ENCODE measurements at places on chromosomes 7 and 10. TPM values are rescaled to one million over a fixed set of nuclear protein-coding genes. Genes with fewer than 3 reads are reported as not detected.

- no peak for DNase-seq
These were observed 70.1 kb downstream of the RELN start for GRCh38 chr7:103919272-103919868.

DNA sequence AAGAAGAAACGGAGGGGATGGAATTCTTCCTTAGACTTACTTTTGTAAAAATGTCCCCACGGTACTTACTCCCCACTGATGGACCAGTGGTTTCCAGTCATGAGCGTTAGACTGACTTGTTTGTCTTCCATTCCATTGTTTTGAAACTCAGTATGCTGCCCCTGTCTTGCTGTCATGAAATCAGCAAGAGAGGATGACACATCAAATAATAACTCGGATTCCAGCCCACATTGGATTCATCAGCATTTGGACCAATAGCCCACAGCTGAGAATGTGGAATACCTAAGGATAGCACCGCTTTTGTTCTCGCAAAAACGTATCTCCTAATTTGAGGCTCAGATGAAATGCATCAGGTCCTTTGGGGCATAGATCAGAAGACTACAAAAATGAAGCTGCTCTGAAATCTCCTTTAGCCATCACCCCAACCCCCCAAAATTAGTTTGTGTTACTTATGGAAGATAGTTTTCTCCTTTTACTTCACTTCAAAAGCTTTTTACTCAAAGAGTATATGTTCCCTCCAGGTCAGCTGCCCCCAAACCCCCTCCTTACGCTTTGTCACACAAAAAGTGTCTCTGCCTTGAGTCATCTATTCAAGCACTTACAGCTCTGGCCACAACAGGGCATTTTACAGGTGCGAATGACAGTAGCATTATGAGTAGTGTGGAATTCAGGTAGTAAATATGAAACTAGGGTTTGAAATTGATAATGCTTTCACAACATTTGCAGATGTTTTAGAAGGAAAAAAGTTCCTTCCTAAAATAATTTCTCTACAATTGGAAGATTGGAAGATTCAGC is 158.7 kb upstream of the LANCL2 start:
- DNase-seq = no peak

Gene ADIRF
- 147 TPM for total RNA-seq

Gene CLCN1
- not detected for total RNA-seq

Gene IDI2
- total RNA-seq = not detected

Gene ATP6V0A4
- not detected for total RNA-seq

Gene FFAR4
- 36.9 TPM for total RNA-seq

Gene TMEM248
- 121 TPM for total RNA-seq

- peak; percentile 28 for DNase-seq
These were observed 241.5 kb upstream of the SP8 start for GRCh38 chr7:21028186-21028585.

Gene ATRNL1
- 9.0 TPM for total RNA-seq

DNA sequence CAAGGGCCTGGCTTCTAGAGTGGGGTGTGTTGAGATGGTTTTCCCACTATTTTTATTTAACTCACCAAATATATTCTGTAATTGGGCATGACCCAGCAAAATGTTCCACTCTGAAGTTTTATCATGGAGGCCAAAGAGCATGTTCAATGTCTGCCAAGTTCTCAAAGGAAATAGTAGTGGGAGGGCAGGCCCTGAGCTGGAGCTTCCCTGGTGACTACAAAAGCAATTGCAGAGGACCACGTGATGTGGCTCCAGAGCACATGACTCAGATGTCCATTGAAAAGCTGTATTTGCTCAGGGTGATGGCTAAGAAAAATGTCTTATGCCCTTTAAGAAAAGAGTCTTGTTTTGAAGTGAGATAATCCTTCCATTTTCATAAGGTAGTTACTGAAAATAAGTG is 1024.8 kb downstream of the LRMDA start:
- no peak for DNase-seq

DNA sequence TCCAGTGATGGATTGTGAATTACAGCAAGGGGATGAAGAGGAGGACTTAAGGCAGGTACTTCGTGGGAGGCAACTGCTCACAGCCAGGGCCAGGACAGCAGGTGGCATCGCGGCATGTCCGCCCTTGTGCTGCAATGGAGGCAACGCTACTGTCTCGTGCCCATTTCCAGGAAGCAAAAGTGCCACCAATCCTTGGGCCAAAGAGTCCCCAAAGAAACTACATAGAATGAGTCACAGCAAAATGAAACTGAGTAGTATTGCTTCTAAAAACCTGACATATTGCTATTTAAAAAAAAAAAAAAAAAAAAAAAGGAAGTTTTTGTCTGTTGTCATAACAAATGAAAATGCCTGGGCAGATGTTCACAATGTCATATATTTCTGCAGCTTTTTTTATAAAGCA is 46.6 kb downstream of the RSU1 start:
- DNase-seq = no peak

Gene EPHB6
- 1.2 TPM for total RNA-seq

GRCh38 chr7:148662646-148663045 is 36.1 kb upstream of the CUL1 start:
- no peak for DNase-seq

Gene PGAM1
- total RNA-seq = 249 TPM

DNA sequence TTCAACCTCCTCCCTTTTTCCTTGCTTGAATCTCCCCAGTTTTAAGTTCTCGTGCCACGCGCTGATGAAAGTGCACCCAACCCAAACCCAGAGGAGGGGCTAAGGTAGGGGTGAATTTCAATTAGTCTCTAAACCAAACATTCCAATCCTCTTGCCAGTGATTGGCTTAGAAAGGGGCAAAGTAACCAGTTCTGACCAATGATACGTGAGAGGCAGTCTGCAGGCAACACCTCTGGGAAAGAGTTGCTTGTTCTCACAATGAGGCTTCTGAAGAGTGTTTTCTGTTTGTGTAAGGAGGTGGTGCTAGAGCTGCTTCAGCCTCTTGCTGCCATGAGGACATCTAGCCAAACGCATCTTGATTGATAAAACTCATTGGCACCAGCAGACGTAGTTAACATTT is 21.8 kb downstream of the SLC35G1 start:
- no peak for DNase-seq

DNA sequence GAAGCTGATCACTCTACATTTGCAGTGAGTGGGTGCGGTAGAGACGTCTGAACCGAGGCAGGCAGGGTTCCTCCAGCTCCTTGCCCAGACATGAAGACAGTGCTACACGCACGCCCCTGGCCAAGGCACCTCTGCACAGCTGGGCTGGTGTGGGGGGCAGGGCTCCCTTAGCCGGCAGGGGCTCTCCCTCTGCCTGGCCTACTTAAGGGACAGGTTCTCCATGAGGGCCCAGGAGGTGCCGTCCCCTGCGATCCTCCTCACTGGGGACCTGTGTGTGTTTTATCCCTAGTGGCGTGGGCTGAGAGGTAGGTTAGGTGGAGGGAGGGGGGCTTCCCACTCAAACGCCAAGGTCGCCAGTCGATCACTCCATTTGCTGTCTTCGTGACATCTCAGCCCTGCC is 35.3 kb downstream of the IL15RA start:
- DNase-seq = no peak

DNA sequence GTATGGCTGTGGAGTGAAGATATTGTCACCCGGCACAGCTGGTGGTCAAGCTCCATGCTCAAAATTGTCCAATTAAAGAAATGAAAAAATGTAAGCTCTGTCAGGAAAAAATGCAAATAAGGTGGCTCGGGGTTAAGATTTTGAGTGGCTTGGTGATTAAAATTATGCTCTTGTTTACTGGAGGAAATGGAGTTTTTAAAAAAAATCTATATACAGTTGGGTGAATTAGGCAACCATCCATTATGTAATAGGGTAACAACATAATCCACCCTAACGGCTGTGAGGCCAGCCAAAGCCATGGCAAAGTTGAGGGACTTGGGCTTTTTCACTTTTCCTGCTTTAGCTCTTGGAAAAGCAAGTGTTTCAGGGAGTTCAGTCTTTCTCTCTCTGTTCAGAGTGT is 260.8 kb upstream of the HABP2 start:
- DNase-seq = no peak

GRCh38 chr7:27096768-27097514 is 1.1 kb upstream of the HOXA1 start:
- DNase-seq = peak; percentile 59

GRCh38 chr10:23408330-23408976 is 30.4 kb upstream of the OTUD1 start:
- DNase-seq = no peak

Gene NPY
- not detected for total RNA-seq

- no peak for DNase-seq
These were observed 36.4 kb downstream of the ZNF438 start for GRCh38 chr10:30995081-30995770.

GRCh38 chr7:39187130-39187529 is 209.4 kb downstream of the POU6F2 start:
- no peak for DNase-seq

GRCh38 chr10:113661332-113661731 is 2.5 kb downstream of the NRAP start:
- no peak for DNase-seq

GRCh38 chr7:102009628-102010027 is 192.2 kb downstream of the CUX1 start:
- DNase-seq = no peak

Gene ZPBP
- total RNA-seq = not detected

Gene AOAH
- total RNA-seq = 32.0 TPM

Gene ADCYAP1R1
- total RNA-seq = 1.5 TPM

DNA sequence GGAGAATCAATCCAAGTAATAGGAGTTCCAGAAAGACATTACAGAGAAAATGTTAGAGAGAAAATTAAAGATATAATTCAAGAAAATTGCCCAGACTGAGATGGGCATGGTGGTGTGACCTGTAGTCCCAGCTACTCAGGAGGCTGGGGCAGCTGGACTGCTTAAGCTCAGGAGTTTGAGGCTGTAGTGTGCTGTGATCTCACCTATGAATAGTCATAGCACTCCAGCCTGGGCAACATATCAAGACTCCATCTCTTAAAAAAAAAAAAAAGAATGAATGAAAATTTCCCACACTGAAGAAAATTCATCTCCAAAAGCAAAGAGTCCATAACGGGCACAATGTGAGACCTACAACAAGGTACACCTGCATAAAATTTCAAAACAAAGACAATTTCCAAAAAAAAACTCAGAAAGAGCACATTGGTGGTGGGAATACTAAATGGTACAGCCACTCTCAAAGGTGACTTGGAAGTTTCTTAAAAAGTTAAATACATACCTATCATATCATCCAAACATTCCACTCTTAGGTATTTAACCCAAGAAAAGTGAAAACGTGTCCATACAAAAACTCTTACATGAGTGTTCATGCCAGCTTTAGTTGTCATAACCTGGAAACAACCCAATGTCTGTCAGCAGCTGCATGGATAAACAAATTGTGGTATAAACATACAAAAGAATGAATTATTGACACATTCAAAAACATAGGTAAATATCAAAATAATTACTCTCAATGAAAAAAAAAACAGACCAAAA is 6.9 kb upstream of the RGS10 start:
- DNase-seq = no peak

- DNase-seq = no peak
These were observed 144.3 kb upstream of the ZMIZ1 start for GRCh38 chr10:78924319-78925003.

- no peak for DNase-seq
These were observed 7.2 kb upstream of the PPP3CB start for GRCh38 chr10:73503037-73503436.

- no peak for DNase-seq
These were observed 84.5 kb downstream of the RTKN2 start for GRCh38 chr10:62183857-62184795.

DNA sequence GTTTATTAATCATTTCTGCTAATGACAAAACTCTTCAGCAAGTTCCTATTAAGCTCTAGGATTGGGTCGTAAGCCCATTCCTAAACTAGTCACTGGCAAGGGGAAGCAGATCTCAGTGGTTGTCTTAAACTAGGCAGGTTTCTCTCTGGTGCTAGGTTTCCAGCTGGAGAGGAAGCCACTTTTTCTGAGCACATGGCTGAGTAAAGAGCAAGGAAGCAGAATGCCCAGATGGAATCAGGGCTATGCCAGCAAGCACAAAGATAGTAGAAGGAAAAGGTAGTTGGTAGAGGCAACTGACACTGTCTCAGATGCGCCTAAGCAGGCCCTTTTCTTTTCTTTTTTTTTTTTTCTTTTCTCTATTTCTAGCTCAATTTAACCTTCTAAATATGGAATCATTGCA is 224.9 kb downstream of the EXOC4 start:
- DNase-seq = no peak

GRCh38 chr7:149689291-149689721 is 84.1 kb downstream of the ZNF467 start:
- DNase-seq = no peak

- DNase-seq = no peak
These were observed 671.0 kb upstream of the FZD8 start for GRCh38 chr10:36313142-36313541.

Gene TET1
- total RNA-seq = 0.64 TPM

DNA sequence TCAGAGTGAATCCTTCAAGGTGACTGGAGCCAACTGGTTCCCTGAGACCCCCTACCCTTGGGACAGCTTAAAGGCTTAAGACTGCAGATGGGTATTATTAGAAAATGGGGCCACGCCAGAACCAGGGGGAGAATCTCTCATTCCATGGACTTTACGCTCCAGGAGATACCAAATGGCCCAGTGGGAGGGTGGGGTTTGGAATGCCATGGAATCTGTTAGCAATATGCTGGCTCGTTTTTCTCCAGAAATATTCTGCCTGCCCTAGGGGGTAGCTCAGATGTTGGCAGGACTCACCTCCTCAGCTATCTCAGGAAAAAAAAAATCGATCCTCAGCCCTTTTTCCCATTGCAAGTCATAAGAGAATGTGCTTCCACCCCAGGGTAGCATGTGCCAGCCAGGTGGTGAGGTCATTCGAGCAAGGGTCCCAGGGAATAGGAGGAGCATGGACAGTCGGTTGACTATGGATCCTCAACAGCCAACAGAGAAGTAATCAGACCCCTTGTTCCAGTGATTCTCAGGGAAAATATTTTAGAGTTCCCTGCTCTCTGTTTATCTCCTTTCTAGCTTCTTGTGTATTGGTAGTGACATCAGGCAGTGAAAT is 22.9 kb downstream of the SVIL start:
- DNase-seq = no peak

GRCh38 chr7:118140468-118140867 is 43.5 kb upstream of the LSM8 start:
- no peak for DNase-seq

Gene OR2A42
- total RNA-seq = not detected

Gene CAMK1D
- 50.7 TPM for total RNA-seq

- no peak for DNase-seq
These were observed 3.1 kb upstream of the ABCA13 start for GRCh38 chr7:48168159-48168558.

Gene CYP2E1
- total RNA-seq = 0.92 TPM

DNA sequence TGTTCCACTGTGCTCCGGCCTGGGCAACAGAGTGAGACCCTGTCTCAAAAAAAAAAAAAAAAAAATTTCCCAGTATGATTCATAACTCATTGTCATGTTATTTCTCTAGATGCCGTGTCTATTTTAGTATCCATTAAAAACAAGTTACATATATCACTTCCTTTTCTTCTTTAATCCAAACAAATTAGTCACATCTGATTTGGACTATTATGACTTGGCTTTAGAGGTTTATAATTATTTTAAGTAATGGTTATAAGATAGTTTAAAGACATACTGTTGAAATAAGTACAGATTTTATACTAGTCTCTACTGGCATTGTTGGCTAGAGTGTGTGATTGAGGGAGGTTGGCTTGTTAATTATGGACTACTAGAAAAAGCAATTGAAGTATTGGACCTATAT is 53.3 kb downstream of the ZMYND11 start:
- no peak for DNase-seq

Gene PLXNA4
- 1.3 TPM for total RNA-seq

Gene STOX1
- total RNA-seq = 1.4 TPM
